Cerebellar nuclear complex (tissue), 1 donor: ENCODE measurements at places on chromosomes 1 and 21.

GRCh38 chr1:115312742-115313141 is 25.3 kb downstream of the NGF start:
- no peak for DNase-seq

- DNase-seq: no peak
These were observed 13.0 kb upstream of the ARHGEF16 start for GRCh38 chr1:3441410-3441847.

GRCh38 chr21:39313042-39313570 is 326 bp downstream of the BRWD1 start:
- no peak for DNase-seq

- no peak for DNase-seq
These were observed 320.4 kb downstream of the RWDD3 start for GRCh38 chr1:95554408-95554807.

DNA sequence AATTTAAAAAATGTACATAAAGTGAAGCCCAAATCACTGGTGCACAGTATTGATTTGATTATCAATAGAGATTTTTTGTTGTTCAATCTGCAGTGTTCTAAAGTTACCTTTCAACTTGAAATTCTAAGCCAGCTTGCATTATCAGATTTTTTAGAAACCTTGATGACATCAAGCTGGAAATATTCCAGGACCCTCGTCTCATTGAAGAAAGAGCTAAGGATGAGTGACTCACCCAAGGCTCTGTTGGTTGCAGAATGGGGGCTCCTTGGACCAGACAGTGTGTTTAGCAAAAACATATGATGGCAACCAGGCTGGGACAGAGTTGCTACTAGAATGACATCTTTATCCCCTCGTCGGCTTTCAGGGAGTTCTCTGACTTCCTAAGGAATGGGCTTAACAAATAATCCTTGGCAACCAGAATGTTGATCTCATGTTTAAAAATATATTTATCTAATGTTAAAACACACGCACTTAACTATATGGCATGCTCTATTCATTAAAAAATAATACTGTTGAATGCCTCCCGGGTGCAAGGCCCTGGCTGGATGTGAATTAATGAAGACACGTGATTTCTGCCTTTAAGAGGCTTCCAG is 79.7 kb downstream of the RUNX3 start:
- no peak for DNase-seq

DNA sequence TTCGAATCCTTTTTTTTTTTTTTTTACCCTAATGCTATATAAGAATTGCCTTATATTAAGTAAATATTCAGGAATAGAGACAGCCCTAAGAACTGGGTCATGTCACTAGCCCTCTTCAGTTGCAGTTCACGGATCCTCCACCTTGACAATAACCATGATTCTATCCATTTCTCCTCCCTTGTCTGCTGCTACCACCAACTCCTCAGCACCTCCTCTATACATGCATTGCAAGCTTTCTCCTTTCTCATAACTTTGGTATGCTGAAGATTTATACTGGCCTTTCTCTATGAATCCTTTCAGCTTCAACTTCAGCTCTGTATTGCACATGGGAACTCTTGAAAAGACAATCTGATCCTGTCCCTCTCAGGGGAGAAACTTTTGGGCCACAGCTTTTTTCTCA is 14.3 kb upstream of the DR1 start:
- no peak for DNase-seq

- DNase-seq: no peak
These were observed 660 bp downstream of the GCLM start for GRCh38 chr1:93908394-93909145.

DNA sequence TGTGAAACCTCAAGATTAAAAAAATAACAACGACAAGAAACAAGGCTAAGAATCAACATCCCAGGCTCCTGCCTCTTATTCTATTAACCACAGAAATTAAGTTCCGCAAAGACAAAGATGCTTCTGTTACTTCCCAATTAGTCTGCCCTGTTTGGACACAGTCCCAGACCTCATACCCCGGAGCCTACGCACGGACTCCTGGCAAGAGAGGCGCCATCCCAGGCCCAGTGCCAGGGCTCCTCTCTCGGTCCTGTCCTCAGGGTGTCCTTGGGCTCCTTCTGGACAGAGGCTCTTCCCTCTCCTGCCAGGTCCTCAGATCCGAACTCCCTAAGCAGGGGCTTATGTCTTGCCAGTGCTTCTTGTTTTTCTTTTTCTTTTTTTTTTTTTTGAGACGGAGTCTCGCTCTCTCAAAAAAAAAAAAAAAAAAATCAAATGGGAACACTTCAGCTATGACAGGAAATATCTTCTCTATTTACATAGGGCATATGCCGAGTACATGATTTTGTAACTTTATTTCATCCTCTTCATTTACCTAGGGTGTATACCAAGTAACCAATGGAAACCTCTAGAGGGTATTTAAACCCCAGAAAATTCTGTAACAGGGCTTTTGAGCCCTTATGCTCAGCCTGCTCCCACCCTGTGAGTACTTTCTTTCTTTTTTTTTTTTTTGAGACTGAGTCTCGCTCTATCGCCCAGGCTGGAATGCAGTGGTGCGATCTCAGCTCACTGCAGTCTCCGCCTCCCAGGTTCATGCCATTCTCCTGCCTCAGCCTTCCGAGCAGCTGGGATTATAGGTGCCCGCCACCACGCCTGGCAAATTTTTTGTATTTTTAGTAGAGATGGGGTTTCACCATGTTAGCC is 11.7 kb upstream of the ENO1 start:
- no peak for DNase-seq

DNA sequence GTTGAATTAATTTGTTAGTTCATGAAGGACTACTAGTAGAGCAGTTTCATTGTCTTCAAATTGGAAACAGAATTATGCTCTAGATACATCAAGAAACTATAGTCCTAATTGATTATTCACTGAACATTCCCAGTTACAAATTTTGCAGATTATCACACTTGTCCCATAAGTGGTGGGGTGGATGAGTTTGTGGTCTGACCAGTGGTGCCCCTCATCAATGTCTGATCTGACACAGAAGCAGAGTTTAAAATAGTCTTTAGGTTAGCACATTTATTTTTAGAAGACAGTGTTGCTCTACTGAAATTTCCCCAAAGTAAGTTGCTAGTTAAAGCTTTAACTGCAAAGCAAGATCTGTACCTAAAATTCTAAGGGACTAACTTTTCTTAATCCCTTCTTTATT is 42.9 kb downstream of the INKA2 start:
- DNase-seq: no peak

DNA sequence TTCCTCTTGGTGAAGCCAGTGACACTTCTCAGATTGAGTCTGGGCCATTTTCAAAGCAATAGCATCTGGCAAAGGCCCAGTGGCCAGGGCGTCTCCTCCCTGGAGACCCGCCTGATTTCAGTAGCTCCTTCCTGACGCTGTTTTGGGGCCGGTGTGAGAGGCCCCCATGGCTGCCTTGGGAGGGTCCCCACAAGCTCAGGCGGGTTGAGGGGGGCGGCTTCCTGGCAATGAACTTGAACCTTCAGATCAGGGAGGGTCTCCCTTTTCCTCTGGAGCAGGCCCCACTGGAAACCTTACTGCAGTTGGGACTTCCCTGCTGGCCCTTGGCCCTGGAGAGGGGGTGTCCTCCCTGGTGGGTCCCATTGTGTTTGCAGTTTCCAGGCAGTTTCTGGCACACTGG is 121.2 kb downstream of the CRYAA start:
- DNase-seq: no peak

- DNase-seq: no peak
These were observed at the start of gene FAM131C for GRCh38 chr1:16073490-16074119. Gene FAM131C, minus strand, starts transcription at chr1:16073651. Its CDS starts 209 bp downstream, at chr1:16073442.

- no peak for DNase-seq
These were observed 132.7 kb downstream of the DMRTB1 start for GRCh38 chr1:53591924-53592323.

DNA sequence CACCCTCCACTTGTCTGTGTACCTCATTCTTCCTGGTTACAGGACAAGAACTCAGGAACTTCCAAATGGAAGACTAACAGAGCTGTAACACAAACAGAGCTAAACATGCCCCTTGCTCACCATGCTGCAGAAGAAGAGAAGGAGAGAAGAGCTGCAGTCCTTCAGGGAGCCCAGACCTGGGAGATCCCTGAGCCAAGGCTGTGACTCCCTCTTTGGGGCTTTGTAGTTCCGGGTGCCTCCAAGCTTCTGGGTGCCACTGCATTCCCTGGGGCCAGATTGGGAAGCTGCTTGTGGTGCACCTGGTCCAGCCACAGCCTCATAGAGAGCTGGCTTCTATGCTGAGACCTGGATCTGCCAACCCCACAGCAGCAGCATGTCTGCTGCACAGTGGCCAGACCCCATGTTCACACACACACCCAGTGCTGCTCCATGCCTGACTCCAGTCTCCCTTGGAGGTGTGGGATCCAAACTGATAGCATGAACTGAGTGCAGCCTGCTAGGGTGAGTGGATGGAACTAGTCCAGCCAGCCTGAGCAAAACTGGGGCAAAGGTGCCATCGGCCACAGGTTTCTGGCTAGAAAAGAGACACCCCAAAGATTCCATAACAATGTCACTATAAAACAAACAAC is 263.0 kb upstream of the NRIP1 start:
- no peak for DNase-seq

DNA sequence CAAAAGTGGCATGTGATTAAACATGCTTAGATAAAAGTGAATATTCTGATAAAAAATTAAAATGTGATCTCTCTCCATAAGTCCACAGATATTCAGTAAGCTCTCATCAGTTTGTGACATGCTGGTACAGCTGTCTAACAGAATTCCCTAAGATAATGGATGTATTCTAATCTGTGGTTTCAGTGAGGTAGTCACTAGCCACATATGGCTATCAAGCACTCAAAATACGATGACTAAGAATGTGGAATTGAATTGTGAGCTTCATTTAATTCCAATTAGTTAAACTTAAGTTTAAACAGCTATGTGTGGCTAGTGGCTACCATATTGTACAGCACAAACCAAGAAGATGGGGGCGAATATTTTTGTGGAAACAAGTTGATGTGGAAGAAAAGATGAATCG is 4.1 kb upstream of the REG4 start:
- no peak for DNase-seq

DNA sequence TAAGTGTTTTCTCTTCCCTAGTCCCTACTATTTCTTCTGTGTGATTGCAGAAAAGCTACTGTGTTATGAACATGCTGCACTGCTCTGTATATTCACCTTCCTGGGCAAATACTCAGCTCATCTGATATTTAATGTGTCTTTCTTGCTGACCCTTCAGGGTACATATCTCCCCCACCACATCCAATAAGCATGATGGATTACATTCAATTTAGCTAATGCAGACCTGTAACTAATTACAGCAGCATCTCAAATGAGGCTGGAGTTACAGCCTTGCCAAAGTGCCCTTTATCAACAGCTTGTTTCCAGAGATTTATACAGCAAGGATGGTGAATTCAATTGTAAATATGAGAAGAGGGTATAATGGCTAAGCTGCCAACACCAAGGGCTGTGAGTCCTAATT is 144.0 kb downstream of the KCNH1 start:
- no peak for DNase-seq

DNA sequence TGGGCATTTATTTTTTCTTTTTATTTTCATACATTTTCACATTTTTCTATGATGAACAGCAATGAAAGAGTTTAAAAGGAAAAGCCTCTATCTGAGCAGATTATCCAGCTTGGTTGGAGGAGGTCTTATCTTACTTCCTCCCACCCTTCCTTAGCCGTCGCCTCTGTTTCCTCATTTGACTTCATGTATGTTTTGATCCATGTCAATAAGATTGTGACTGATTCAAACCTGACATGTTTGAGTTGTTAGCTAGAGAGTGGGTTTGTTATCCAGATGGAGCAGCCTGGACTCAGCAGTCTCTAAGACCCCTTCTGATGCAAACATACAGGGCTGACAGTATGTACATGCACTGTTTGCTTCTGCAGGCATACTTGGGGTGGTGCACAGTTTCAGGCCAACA is 31.2 kb downstream of the MACO1 start:
- no peak for DNase-seq

DNA sequence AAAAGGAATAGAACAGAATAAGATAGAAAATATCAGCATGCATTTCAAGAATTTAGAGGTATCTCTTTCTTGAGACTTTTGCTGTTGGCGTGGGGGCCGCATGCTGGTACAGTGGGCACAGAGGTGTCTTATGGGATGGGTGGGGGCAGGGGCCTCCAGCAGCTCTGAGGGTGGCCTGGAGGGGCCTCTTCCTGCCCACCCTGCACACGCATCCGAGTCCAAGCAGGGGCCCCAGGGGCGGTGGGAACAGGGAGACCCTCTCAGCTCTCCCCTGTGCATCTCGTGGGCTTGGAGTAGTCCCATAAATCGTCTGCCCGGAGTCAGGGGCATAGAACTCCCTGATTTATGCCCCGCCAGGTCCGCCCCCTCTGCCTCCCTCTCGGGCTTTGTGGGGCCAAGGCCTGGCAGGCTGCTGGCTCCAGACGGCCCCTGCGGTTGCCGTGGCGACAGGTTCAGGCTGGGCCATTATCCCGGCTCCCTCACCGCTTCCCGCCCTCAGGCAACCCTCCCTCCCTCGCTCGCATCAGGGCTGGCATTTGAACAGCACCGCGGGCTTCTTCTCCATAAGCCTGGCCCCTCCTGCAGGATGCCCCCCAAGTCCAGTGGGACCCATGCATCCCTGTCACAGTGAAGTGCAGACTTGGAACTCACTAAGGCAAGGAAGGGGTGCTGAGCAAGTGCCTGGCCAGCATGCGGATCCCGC is 133.2 kb upstream of the ZBTB40 start:
- no peak for DNase-seq

- no peak for DNase-seq
These were observed 91.1 kb upstream of the UBE2U start for GRCh38 chr1:64112281-64112680.

DNA sequence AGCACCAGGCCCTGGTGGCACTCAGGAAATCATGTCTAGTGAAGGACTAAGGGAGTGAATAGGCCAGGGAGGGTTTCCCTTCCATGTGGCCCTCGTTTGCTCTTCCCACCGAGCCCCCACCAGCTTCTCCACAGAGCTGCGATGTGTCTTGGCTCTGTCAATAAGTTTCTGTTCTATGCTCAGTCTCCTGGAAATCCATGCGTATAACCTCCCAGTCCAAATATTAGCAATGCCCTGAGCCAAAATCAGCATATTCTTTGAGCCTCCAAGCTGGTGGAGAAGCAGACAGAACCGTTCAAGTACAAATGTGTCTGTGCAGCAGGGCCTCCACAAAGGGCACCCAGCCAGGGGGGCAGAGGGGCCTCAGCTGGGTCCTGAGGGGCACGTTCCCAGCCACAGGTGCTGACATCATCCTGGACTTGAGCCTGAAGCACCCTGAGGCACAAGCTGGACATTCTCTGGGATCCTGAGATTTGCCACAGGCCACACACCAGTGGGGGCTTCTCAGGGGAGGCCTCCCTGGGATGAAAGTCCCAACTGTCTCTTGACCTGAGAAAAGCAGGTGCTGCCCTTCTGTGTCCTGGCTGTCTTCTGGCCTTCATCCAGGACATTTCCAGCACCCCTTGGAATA is 350.5 kb upstream of the VAMP3 start:
- DNase-seq: no peak

GRCh38 chr1:205465392-205465791 is 9.5 kb upstream of the BLACAT1 start:
- DNase-seq: no peak

GRCh38 chr1:198927129-198927528 is 288.3 kb downstream of the PTPRC start:
- no peak for DNase-seq

GRCh38 chr1:204882479-204882878 is 11.8 kb downstream of the NFASC start:
- DNase-seq: no peak
